ENCODE measurements at places on chromosomes 16 and 17. TPM values are rescaled to one million over a fixed set of nuclear protein-coding genes. Genes with fewer than 3 reads are reported as not detected.
A peak's percentile ranks its signal among the peaks of the same experiment; 100 is the strongest.

GRCh38 chr16:17384471-17384870, 86.3 kb downstream of the XYLT1 start:
- no peak for DNase-seq

- no peak for DNase-seq
Observed at GRCh38 chr17:61405686-61406536, 6.3 kb downstream of the TBX2 start.

GRCh38 chr16:79001156-79001967, 599.2 kb downstream of the MAF start:
- no peak for DNase-seq

DNA sequence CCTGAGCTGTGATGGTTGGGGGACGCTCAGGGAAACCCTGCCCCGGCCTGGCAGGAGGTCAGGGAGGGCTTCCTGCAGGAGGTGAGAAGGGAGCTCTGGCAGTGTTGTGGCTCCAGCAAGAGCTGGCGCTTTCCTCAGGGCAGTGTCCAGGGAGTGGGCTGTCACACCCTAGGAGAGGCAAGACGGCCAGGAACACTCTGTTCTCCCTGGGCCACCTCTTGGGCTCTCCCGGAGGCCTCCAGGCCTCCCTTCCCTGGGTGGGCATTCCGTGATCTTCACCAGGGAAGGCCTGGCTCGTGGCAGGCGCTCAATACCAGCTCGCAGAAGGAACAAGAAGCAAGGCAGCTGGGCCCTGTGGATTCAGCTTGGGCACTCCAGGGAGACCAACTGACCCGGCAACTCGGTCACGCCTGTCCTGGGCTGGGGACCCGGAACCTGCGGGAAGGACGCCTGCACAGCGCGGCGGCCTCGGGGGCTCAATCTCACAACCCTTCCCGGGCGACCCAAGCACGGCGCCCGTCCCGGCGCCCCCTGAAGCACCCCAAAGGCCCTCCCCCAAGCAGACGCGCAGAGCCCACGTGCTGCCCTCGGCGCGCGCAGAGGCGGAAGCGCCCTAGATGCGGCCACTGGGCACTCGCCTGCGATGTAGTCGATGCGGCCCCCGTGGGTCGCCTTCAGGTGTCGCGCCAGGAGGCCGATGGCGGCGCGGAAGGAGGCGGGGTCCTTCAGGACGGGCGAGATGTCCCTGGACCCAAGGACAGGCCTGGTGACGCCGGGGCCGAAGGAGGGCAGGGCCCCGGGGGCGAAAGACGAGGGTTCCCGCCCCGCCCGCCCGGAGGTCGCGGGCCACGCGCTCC, 588 bp downstream of the APRT start:
- peak; percentile 72 for DNase-seq

GRCh38 chr16:89721546-89722391, 432 bp downstream of the ZNF276 start:
- peak; percentile 92 for DNase-seq

GRCh38 chr17:72021417-72022041, 99.3 kb upstream of the SOX9 start:
- DNase-seq: no peak

- no peak for DNase-seq
Observed at GRCh38 chr16:74605332-74605731, 1.6 kb downstream of the GLG1 start.

- DNase-seq: no peak
Observed at GRCh38 chr16:57141822-57142631, 43.8 kb downstream of the PSME3IP1 start.

The ABI3 gene
- total RNA-seq: 46.3 TPM

DNA sequence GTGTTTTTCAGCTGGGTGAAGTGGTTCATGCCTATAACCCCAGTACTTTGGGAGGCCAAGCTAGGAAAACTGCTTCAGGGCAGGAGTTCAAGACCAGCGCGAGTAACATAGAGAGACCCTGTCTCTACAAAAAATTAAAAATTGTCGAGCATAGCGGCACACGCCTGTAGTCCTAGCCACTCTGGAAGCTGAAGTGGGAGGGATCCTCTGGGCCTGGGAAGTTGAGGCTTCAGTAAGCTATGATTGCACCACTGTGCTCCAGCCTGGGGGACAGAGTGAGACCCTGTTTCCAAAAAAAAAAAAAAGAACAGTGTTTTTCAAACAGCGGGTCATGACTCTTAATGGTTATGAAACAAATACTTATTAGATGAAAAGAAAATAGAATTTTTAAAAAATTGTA, 2.3 kb upstream of the CYTH1 start:
- no peak for DNase-seq

The PPP1R27 gene
- not detected for total RNA-seq

The KLHL10 gene
- total RNA-seq: not detected

The CMC2 gene
- 90.7 TPM for total RNA-seq

The CCDC200 gene
- 0.53 TPM for total RNA-seq

- no peak for DNase-seq
Observed at GRCh38 chr17:37081287-37081686, 132.5 kb downstream of the AATF start.

DNA sequence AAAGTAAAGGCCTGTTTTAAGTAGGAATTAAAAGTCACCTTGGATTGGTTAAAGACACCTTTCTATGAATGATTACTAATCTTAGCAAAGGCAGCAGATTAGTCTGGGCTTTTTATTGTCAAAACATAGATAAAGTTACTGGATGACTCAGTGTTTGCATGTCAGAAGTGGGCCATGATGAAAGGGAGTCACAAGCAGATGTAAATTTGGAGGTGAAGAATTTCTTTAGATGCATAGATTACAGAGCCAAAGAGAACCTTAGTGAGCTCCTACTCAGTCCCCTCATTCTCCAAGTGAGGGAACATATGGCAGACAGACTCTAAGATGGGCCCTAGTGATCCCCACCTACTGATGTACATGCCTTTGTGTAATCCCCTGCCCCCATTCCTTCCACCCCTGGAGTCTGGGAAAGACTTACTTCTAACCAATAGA, 124.5 kb downstream of the HS3ST3A1 start:
- no peak for DNase-seq

DNA sequence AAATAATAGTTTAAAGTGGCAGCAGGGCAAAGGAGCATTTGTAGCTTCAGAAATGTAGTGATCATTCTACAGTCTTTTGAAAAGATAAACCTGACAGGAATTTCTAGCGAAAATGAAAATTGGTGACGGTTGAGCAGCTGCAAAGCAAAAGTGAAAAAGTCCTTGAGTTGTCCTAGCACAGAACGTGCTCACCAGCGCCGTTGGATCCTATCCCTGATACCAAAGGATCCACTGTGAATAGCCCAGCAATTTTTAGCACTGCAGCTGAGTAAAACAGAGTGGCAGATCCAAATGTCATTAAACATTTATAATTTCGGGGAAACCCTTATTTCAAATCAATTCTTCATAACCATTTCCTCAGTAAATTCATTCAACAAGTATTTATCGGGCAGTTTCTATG, 453.8 kb upstream of the HSBP1 start:
- DNase-seq: no peak

The XPO6 gene
- total RNA-seq: 223 TPM

The OSGIN1 gene
- 0.48 TPM for total RNA-seq

DNA sequence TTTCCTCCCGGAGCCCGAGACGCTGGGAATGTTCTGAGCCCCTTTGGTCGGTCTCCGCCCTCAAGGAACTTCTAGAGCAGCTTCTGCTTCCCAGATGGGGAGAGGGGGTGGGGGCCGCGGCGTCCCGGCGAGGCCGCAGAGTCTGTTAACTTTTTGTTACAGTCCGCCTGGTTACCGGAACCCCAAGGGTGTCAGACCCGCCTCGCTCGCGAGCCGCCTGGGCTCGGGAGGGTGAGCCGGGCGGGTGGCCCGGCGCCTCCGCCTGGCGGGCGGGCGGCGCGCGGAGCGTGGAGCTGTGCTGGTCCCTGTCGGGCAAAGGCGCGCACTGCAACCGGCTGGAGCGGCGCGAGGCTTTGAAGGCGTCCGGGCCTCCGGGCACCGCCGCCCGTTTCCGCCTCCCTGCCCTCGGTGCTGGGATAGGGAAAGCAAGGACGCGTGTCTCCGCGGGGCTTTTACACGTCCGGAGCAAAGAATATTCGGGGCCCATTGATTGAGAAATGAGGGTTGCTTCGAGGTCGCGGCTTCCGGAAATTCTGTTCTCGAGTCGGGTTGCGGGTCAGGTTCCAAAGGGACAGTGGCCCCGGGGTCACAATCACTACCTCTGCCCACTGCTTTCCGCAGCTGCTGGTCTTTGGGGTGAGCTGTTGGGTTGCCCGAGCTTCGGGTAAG, 1.7 kb downstream of the HS3ST3B1 start:
- DNase-seq: peak; percentile 88

GRCh38 chr17:13046361-13046760, 28.5 kb upstream of the ELAC2 start:
- no peak for DNase-seq

The CD300H gene
- total RNA-seq: not detected

The KDM8 gene
- total RNA-seq: 12.7 TPM

The RPRML gene
- total RNA-seq: not detected

The CDH1 gene
- total RNA-seq: 0.20 TPM

GRCh38 chr17:74152591-74153455, 50.7 kb upstream of the RPL38 start:
- no peak for DNase-seq

The C16orf96 gene
- not detected for total RNA-seq

The IRF8 gene
- total RNA-seq: 4.8 TPM

GRCh38 chr17:21551081-21551881, 141.0 kb upstream of the KCNJ18 start:
- peak; percentile 80 for DNase-seq

DNA sequence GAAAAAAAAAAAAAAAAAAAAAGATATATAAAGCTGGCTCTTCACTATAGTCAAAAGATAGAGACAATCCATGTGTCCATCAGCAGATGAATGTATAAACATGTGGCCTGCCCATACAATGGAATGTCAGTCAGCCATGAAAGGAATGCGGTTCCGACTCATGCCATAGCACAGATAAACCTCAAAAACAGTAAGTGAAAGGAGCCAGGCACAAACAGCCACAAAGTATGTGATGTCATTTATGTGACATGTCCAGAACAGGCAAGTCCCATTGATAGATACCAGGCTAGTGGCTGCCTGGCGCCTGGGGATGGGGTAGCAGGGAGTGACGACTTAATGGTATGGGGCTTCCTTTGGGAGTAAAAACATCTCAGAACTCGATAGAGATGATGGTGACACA, 155.7 kb downstream of the CMIP start:
- no peak for DNase-seq

The PKD1 gene
- 60.5 TPM for total RNA-seq

GRCh38 chr17:21353326-21354010, 22.7 kb upstream of the KCNJ12 start:
- no peak for DNase-seq

GRCh38 chr17:44584443-44584842, 27.2 kb downstream of the FZD2 start:
- no peak for DNase-seq

The ODAD4 gene
- 1.7 TPM for total RNA-seq

- no peak for DNase-seq
Observed at GRCh38 chr16:85796152-85796551, 3.2 kb downstream of the EMC8 start.

GRCh38 chr17:19285213-19285900, 48.2 kb downstream of the EPN2 start:
- no peak for DNase-seq

Data from activated CD4-positive, alpha-beta memory T cell treated with anti-CD3 and anti-CD28 coated beads, Interleukin-2, amount 10 ng/mL, durations not matched to agents 7 days and 5 days (primary cell).